HepG2 (cell line): ENCODE measurements at places on chromosomes 1 and 21. TPM values are rescaled to one million over a fixed set of nuclear protein-coding genes. Genes with fewer than 3 reads are reported as not detected.

DNA sequence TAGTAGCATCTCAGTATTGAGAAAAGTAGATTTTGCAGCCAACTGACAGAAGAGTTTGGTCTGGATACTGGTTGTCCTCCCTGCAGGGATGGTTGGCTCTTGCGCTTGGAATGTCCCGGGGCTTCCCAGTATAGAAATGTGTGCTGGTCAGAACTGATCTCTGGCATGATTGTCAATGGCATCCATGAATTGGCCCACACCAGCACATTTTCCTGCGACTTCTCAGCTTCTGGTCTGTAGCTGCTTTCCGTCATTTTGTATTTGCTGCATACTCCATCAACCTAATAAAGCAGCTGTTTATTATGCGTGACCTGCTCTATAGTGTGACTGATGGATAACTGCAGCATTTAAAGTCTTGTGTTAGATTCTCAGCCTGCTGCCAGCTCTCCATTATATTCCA is 203.7 kb downstream of the S1PR1 start:
- DNase-seq = no peak

GRCh38 chr1:162706003-162706402 is 73.7 kb downstream of the DDR2 start:
- DNase-seq = no peak

Gene F13B
- 0.41 and 1.1 TPM in 2 replicates for polyA plus RNA-seq

DNA sequence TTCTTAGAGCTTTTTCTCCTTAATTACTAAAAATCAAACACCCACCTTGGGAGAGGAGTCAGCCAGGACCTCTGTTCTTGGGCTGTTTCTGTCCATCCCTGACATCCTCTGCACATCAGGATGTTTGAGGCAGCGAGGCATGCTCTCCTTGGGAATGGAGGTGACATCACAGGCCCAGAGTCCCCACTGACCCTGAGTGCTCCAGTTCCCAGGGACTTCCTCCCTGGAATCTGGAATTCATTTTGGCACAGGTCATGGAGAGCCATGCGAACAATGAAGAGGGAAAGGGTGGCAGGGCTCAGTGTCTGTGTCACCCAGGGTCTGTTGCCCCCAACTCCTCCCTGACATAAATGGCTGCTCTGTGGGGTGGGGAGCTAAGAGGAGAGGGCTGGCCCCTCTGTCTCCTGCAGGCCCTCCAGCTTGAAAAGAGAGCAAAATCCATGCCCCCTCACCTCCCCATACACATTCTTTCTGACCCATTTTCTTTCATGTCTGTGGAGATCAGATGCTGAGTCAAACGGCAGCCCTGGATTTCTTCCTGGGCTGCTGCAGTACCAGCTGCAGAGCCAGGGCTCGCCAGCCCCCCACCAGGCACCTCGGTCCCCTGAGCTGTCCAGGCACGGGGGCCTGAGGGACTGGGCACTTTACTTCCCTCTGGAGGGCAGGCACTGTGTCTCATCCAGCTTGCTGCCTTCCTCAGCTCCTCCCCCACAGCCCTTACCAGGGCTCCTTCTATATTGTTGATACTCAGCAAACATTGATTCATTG is 102.0 kb downstream of the NMNAT2 start:
- DNase-seq = no peak

Gene ZFP69
- 2.1 and 2.6 TPM in 2 replicates for polyA plus RNA-seq
